ENCODE measurements at places on chromosomes 3 and 15.

DNA sequence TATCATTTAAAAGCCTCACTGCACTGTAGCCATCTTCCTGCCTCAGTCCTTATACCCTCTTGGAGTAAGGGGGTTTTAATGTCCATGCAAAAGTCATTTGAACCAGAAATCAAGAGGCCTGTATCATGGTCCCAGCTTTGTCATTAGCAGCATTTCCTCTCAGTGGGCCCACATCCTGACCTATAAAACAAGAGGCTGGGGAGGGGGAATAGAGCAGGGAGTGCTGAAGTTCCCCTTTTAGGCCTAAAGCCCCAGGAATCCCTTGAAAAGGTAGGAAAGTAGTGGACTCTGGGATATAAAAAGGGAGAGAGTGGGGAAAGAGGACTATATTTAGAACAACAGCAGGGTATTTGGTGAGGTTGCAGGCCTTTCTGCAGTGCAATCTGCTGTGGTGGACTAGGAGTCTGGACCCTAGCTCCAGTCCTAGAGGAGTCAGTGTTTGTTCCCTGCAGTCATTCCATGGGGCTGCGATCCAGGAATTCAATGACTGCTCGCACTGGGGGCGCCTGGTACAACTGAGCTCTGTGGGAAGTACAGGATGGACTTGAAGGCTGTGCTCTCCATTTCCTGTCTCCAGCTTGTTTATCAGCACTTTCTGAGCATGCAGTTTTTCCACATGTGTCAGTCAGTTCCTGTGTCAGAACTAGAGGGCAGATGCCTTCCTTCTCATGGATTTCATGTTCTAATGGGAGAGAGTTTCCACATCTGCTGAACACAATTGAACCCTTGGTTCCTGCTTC, 46.8 kb downstream of the PDHB start:
- no peak for DNase-seq

DNA sequence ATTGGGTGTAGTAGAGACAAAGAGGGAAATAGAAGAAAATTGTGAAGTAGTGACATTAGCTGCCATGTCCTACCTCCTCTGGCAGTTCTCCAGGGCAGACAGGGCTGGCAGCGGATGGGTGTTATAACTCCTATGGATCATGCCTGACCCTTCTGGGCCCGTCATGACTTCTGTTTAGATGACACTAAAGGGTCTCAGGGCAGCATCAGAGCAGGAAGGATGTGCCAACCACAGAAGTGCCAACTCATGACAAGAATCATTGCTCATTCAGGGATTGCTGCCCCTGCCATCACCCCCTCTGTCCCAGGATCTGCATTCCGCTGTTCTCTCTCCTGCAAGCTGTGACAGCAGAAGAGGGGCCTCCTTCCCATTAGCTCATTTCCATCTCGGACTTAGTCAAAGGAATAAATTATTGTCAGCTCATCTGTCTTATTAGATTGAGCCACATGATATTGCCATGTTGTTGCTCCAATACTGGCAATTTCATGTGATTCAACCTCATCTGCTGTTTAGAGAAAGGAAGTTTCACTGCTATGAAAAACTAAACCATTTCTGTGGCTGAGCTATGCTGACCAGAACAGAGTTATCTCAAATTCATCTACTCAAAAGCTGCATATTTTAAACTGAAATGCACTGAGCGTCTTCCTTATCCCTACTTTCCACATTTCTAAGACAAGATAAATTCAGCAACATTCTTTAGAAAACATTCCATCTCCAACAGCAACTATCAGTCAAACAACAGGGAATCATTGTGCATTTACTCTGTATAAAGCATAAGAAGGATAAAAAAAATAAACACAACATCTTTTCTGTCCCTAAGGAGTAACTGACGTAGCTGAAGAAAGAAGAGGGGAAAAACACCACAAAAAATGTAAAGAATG, 271.6 kb downstream of the FHIT start:
- no peak for DNase-seq

DNA sequence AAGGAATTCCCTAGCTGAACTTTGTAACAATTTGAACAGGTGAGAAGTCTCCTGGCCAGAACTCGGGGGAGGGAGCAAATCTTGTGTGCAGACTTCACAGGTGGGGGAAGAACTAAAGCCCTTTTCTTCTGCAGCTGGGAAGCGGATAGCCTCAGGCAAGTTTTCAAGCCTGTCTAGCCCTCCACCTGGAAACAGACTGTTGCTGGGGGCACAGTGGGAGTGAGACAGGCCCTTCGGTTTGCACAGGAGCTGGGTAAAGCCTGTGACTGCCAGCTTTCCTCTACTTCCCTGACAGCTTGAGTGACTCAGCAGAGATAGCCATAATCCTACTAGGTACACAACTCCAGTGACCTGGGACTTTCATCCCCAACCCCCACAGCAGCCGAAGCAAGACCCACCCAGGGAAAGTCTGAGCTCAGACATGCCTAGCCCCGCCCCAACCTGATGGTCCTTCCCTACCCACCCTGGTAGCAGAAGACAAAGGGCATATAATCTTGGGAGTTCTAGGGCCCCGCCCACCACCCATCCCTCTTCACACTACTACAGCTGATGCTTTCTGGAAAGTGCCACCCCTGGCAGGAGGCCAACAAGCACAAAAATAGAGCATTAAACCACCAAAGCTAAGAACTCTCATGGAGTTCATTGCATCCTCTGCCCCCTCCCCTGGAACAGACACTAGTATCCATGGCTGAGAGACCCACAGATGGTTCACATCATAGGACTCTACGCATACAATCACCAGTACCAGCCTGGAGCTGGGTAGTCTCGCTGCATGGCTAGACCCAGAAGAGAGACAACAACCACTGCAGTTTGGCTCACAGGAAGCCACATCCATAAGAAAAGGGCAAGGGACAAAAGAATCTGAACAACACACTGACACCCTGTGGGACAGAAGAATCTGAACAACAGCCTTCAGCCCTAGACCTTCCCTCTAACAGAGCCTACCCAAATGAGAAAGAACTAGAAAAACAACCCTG, 479.0 kb downstream of the RAP2B start:
- DNase-seq: no peak

- no peak for DNase-seq
Observed at GRCh38 chr3:185764163-185764979, 60.5 kb downstream of the IGF2BP2 start.

DNA sequence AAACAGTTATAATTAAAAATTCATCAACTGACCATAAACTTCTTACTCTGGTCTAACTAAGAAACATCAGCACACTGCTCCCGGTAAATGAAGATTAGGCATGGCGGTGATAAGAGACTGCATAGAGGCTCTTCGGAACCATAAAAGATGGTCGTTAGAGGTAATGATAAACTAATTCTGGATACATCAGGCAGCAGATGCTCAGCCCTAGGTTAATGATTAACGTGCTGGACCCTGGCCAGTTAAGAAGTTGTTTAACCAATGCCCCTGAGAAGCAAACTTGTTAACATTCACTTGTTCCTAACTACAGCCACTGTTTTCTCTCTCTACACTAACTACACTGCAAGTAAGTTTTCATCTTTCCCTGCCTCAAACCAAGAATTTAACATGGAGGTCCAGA, 111.5 kb downstream of the PDZRN3 start:
- no peak for DNase-seq

GRCh38 chr15:36617529-36618196, 38.2 kb downstream of the CDIN1 start:
- no peak for DNase-seq
